Hippocampal formation (tissue), 2 donors: ENCODE measurements at places on chromosomes 16 and 17.

- no peak for DNase-seq
Observed at GRCh38 chr17:4899341-4900230, at the start of gene C17orf107. C17orf107 (plus strand) TSS chr17:4899536; CDS start chr17:4899763, 227 bp downstream.

DNA sequence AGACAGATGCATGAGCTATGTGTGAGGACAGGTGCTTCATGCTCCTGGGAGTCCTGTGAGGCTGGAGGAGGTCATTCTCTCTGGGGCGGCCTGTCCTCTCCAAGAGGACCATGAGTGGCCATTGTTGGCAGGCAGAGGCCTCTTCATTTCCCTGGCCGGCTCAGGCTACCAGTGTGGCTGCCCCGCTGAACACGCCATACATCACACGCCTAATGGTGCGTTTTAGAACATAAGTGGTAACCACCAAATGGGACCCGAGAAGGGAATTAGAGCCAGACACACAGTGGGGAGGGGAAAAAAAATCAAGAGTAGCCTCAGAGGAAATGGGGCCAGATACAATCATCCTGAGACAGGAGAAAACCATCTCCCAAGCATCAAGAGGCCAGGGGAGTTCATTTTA, 140.0 kb downstream of the SPACA3 start:
- no peak for DNase-seq

GRCh38 chr17:50624321-50624934, 10.3 kb upstream of the ABCC3 start:
- DNase-seq, result no peak

DNA sequence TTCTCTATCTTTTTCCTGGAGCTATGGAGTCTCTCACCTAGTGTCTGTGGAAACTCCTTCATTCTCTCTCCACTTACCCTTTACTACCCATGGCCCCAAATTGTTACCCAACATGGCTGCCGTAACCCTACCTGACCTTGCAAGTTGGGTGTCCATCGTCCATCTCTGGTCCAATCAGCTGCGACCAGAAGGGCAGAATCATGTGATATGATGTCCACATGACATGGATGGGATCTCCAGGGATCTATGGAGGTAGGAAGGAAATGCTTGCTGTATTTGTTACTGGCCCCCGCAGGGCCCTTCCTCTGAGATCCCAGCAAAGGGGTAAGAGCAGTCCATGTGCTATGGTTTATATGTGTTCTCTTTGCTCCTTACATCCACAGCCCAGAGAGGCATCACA, 8.0 kb upstream of the DRC7 start:
- no peak for DNase-seq

DNA sequence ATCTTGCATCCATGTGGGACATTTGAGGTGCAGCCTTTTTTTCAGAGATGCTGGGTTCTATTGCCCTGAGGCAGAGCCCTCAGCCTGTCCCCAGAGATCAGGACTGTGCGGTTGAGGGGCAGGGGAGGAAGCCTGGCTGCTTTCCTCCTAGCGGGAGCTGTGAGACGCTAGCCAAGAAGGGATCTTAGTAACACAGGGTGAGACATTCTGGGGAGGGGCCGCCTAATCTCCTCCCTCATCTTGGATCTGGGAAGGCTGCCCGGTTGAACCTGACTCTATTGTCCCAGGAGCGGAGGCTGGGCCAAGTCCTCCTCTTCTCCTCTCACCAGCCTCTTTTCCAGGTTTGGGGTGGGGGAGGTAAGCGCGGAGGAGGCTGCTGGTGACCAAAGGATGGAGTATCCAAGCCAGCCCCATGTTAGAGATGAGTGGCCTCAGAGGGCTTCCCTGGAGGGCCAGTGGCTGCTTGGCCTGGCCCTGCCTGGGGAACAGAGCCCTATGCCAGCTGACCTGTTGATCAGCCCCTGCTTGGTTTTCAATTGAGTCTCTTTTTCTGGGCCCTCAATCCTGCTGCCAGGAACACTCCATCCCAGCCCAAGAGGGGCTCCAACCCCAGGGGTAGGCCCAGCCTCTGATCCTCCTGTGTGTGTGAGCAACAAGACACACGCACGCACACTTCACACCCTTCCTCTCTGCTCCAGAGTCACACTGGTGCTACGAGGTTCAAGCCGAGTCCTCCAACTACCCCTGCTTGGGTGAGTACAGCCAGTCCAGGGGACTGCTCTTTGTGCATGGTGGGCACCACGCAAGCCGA, 5.0 kb downstream of the CA4 start:
- no peak for DNase-seq

GRCh38 chr17:9451934-9452333, 123.7 kb downstream of the STX8 start:
- no peak for DNase-seq

- DNase-seq, result no peak
Observed at GRCh38 chr16:78353640-78354275, 254.3 kb downstream of the WWOX start.
